ENCODE measurements at places on chromosomes 13 and 19.

- DNase-seq = no peak
Observed at GRCh38 chr13:96417939-96418685, 328.2 kb downstream of the HS6ST3 start.

- DNase-seq = no peak
Observed at GRCh38 chr19:56538761-56539263, at the start of gene ZFP28. Gene ZFP28 (plus strand): TSS chr19:56538948. CDS start chr19:56539019, 71 bp downstream.

GRCh38 chr19:3725640-3726310 is 17.6 kb downstream of the TJP3 start:
- DNase-seq = no peak

GRCh38 chr19:50418176-50419021 is at the start of gene SPIB:
Gene SPIB (plus strand): TSS chr19:50418938. CDS start chr19:50418963, 25 bp downstream.
- DNase-seq = no peak

- no peak for DNase-seq
Observed at GRCh38 chr13:114080739-114081561, 51.5 kb downstream of the RASA3 start.

DNA sequence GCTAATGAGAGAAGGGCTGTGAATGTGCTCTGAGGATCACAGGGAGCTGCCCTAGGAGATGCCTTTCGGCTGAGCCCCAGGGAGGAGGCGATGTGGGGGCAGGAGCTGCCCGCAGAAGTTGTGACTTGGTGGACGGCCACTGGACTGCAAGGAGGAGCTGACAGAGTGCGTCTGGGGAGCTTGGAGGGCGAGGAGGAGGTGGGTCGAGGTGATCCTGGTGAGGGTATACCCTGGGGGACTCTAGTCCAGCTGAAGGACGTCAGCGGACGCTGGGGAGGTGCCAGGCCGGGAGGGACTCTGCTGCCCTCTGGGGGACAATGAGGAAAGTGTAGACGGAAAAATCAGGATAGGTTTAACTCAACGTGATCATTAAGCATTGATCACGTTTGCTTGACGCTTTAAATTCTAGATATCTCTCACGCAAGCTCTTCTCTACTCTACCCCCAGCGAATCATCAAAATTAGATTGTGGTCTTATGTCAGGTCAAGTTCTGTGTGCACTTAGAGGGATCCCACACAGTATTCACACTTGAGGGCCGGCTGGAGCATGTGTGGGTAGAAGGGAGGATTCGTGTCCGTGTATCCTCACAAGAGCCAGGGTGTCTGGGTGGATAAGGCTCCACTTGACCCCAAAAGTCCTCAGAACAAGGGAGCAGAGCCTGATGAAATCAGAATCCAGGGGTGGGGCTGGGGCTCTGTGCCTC is 3.3 kb upstream of the CEACAM7 start:
- DNase-seq = no peak

DNA sequence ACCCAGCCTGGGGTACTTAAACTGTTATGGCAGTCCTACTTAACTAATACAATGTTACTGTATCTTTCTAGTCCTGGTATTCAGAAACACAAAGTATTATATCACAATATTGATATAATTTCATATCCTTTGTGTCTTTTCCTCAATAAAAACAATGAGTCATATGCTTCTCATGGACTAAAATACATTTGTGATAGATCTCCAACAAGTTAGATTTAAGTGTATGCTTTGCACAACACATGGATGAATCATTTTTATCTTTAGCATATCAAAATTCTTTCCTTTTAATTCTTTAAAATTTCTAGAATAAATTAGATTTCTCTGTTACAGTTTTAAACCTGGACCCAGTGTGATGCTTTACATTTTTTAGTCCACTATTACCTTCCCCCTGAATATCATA is 1357.8 kb upstream of the ATXN8OS start:
- DNase-seq = no peak

DNA sequence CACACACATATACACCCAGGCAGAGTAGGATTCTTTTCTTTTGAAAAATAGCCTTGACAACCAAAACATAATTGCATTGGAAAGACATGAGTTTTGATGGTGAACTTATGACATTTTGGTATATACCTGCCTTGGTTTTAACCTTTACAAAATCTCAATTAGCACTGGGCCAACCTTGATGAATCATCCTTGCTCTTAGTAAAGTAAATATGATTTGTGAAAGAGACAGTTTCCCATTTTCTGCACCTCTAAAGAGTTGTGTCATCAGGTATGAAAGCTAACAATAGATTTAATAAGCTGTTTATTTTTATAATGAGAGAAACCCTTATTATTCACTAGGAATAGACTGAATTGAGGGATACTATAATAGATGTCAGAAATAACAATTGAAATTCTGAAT is 15.7 kb upstream of the ENOX1 start:
- no peak for DNase-seq

- no peak for DNase-seq
Observed at GRCh38 chr19:13670846-13671245, 93.5 kb upstream of the MRI1 start.

DNA sequence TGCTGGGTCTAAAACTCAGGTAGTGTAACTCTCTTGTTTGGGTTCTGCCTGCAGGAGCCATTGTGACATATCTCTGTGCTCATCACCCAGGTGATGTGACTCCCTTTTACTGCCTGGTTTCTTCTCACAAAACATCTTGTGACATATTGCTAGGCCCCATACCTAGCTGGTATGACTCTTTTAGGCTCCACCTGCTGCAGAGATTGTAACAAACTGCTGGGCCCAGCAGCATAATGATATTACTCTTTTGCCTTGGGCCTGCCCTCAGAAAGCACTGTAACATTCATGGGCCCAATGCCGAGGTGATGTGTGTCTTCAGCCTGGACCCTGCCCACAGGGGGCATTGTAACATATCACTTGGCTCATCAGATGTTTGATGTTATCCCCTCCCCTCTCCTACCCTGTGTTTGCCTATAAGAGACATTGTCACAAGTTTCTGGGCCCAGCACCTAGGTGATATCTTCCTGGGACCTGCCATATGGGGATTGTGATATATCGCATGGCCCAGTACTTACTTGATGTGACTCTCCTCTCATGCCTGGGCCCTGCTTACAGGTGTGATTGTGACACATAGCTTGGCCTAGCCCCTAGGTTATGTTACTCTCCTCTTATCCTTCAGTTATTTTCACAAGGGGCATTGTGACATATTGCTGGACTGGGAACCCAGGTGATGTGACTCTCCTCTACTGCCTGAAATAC is 18.0 kb upstream of the ZNF681 start:
- DNase-seq = no peak

- peak; percentile 95 for DNase-seq
Observed at GRCh38 chr19:33373453-33374235, at the start of gene CEBPG. Gene CEBPG (plus strand): TSS chr19:33373709. CDS start chr19:33379240, 5,531 bp downstream.

All from stimulated activated CD4-positive, alpha-beta T cell treated with anti-CD3 and anti-CD28 coated beads, Interleukin-12 subunit alpha, Interleukin-12 subunit beta, amount 100 ng/mL, for 48 hours (primary cell).